ENCODE measurements at places on chromosomes 16 and 17.

GRCh38 chr17:16250635-16251034 lies 33.6 kb downstream of the PIGL start:
- DNase-seq, result no peak

DNA sequence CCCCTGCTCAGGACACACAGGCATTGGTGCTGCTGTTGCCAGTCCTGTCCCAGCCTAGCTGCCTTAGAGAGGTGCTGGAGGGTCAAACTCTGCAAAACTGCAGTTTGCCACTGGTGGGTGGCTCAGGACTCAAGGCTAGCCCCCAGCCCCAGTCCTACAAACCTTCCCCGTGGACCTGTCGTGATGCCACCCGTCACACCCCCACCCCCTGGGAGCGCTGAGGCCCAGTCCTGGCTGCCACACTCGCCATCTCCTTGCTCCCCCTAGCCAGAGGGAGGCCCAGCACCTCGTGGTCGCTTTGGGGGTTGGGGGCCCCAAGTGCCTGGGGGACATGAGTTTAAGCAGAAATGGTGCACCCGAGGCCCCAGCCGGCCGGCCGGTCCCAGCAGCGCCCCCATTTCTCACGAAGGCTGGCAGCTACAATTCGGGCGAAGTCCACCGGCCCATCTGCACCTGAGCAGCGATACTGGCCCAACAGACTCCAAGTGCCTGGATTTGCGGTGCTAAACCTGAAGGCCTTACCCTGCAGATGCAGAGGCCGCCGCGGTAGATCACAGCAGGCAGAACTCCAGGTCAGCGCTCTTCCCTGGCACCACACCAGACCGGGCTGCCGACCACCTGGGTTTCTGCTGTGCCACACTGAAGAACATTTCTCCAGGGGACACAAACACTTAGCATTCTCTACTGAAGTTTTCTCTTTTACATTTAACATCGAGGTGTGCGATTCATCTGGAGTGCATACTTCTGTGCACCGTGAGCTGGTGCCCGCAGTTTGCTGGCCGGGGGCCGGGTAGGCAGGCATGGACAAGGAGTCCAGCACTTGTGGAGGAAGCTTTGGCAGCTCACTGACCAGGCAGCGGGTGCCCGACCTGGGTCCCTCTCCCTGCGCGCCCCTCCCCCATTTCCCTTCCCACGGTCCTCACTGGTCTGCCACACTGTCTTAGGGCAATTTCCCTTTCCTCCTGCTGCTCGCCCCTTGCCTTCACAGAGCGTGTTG lies 130.0 kb downstream of the KCNJ12 start:
- no peak for DNase-seq

GRCh38 chr16:10964039-10964890 lies 19.9 kb downstream of the CLEC16A start:
- DNase-seq, result peak; percentile 82

DNA sequence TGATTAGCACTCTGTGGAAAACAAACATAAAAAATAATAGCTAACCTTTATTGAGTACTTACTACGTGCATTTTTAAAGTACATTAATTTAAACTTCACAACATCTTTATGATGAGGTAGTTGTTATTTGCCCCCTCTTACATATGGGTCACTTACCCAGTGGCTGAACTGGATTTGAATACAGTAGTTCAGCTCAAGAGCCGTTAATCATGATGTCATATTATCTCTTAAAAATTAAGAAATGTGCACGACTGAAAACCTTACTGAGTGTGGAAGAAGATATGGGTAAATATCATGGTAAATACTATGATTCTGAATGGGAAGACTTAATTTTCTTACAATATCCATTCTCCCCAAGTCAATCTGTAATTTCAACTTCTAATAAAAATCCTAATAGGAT lies 17.6 kb downstream of the NDEL1 start:
- DNase-seq, result no peak

All from GM06990 (cell line).